ENCODE measurements at places on chromosomes 16 and 17. TPM values are rescaled to one million over a fixed set of nuclear protein-coding genes. Genes with fewer than 3 reads are reported as not detected.

GRCh38 chr16:29663016-29663806 lies at the start of gene SPN:
Gene SPN, plus strand, starts transcription at chr16:29663247. Its CDS starts 482 bp downstream, at chr16:29663729.
- no peaks in the 10 kb centered on the region for H3K27me3 ChIP-seq
- DNase-seq: no peak
- H3K27ac ChIP-seq: no peak within 1 kb of the TSS
- H3K4me1 ChIP-seq: peaks cover 17% of the 10 kb centered on the region
- peak within 1 kb of the TSS; percentile 19 for H3K4me3 ChIP-seq
- H3K36me3 ChIP-seq: no peaks in the 10 kb centered on the region

DNA sequence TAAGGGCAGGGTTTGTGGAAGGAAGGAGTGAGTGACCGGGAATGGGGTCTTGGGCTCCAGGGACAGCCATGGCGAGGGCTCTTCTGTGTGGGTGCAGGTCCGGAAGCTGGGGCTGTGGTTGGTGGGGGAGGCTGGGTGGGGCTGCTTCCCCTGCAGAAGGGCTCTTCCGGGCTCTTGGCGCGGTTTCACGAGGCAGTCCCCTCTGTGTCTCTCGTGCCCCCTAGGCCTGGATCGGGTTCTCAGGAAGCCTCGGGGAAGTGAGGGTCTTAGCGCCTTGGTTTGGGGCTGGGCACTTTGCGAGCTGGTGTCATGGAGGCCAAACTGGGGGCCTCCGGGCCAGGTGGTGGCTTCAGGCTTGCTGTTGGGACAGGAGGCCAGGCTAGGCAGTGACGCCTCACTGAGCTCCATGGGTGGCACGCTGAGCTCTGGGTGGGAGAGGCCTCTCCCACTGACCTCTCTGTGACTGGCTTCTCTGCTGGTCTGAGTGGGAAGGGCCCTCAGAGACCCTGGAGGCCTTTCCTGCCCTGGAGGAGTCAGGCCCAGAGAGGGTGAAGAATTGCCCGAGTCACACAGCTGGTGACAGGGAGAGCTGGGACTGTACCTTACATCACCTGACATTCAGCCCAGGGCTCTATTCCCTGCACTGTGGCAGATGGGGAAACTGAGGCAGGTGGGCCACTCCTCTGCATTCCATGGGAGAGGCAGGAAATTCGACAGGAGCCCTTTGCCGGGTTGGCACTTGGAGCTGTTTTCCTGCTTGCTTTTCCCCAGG lies 8.2 kb downstream of the ADCY7 start:
- H3K36me3 ChIP-seq: no peaks in the 10 kb centered on the region
- peaks cover 6% of the 10 kb centered on the region for H3K4me1 ChIP-seq

- H3K27ac ChIP-seq: peak overlapping the region; percentile 89
- peaks cover 79% of the 10 kb centered on the region for H3K4me1 ChIP-seq
- H3K27me3 ChIP-seq: peaks cover 8% of the 10 kb centered on the region
- peak; percentile 85 for DNase-seq
- H3K4me3 ChIP-seq: peak overlapping the region; percentile 54
- peaks cover 4% of the 10 kb centered on the region for H3K36me3 ChIP-seq
Observed at GRCh38 chr17:29591146-29591736, 1.7 kb upstream of the ANKRD13B start.

- no peak overlapping the region for H3K4me3 ChIP-seq
- H3K27ac ChIP-seq: no peak overlapping the region
- H3K27me3 ChIP-seq: no peaks in the 10 kb centered on the region
- H3K4me1 ChIP-seq: no peaks in the 10 kb centered on the region
- no peak for DNase-seq
Observed at GRCh38 chr17:71936977-71937376, 183.8 kb upstream of the SOX9 start.

DNA sequence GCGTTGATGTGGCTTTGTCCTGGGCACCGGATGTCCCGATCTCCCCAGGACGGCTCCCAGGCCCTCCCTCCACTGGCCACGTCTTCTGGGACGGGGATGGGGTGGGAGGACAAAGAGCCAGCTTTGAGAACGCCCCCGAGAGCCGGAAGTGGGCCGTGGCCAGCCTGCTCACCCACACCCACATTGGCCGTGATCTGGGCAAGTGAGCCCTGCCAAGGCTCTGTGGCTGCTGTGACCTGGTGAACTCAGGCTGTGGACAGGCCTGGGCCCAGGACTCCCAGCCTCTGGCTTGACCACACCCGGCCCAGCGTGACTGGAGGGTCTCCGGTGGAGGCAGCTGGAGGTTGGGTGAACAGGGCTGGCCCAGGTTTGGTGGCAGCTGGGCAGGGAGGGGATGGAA lies 3.3 kb downstream of the CDH15 start:
- H3K4me3 ChIP-seq: peak overlapping the region; percentile 88
- peaks cover 20% of the 10 kb centered on the region for H3K27me3 ChIP-seq
- H3K36me3 ChIP-seq: peaks cover 23% of the 10 kb centered on the region
- peak overlapping the region; percentile 69 for H3K27ac ChIP-seq

LHX1 gene
- not detected for total RNA-seq

DNA sequence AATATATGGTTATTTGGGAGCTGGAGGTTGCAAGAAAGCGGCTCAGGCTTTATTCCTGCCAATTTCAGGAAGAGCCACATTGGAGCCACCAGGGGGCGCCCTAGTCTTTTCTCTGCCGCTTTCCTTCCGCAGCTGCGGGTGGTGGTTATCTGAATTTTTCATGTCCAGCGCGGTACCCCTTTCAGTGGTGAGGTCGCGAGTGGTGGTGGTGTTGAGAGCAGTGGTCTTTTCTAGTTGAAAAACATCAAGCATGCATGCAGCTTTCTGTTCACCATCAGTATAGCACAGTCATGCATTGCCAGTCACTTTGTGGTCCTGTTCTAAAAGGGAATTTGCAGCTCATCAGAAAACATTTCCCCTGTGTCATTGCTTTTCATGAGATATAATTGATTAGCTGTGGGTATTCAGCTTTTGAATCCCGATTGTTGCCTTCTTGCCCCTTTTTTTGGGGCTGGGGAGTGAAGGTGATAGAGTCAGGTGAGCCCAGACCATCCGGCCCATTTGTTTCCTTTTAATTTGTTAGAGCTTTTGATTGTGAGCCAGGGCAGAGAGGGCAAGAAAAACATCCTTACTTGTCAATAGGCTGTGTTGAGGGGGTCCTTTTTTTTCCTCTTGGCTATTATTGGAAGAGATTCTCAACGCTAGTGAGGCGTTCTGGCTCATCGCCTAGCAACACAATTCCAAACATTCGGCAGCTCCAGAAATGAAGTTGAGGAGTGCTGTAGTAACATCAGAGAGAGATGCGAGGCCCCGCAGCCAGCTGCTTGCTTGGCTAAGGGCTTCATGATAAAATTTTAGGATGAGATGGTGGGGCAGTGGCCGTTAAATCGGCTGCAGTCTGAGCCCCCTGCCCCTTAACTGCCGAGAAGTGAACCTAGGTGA lies 119.0 kb downstream of the SNX29 start:
- peak; percentile 95 for DNase-seq
- H3K4me1 ChIP-seq: peaks cover 50% of the 10 kb centered on the region
- H3K4me3 ChIP-seq: peak overlapping the region; percentile 24
- H3K36me3 ChIP-seq: no peaks in the 10 kb centered on the region
- no peaks in the 10 kb centered on the region for H3K27me3 ChIP-seq

DNA sequence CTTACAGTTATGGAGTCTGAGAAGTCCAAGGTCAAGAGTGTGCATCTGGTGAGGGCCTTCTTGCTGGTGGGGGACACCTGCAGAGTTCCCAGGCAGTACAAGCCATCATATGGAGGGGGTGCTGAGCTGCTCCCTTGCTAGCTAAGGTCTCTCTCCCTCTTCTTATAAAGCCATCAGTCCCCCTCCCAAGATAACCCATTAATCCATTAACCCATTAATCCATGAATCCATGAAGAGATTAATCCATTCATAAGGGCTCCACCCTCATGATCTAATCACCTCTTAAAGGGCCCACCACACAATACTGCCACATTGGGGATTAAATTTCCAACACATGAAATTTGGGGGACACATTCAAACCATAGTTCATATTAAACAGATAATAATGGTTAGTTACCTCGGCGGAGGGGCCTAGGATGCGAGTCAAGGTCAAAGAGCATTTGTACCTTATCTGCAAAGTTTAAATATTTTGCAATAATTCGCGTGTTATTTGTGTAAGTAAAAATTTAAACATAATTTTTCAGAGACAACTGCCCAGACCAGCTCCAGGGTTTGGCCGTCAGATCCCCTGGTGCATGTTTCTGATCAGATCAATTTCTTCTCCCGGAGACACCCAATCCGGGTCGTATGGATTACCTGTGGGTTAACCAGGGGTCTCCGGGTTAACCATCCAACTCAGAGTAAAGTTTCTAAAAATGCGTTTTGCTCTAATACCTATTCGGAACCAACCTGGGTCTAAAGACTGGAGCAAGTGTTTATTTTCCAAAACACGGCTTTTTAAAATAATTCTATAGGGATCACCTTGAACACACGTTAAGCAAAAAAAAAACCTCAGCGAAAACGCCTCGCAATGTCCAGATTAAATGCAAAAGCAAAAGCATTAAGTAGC lies 740 bp upstream of the POLR3E start:
- no peak overlapping the region for H3K27ac ChIP-seq
- peaks cover 4% of the 10 kb centered on the region for H3K36me3 ChIP-seq
- peaks cover 8% of the 10 kb centered on the region for H3K4me1 ChIP-seq
- no peaks in the 10 kb centered on the region for H3K27me3 ChIP-seq
- DNase-seq: no peak

GPR179 gene
- total RNA-seq: 0.22 TPM

PROCA1 gene
- total RNA-seq: 0.80 TPM

MYH8 gene
- 1,461 TPM for total RNA-seq

DNA sequence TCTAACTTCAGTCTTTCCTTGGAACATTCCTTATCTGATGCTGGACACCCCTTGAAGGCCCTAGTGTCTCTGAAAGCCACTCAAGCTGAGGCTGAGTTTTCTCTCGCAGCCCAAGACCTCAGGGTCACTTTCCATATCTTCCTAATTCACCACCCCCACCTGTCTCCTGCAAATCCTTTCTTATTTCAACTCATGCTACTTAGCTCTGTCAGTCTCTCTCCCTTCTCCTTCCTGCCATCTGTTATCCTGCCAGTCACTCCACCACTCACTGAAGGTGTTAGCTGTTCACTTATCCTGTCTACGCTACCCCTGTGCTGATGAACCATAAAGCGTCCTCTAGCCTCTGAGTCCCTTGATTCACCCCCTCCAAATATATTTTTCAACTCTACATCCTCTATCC lies 143.9 kb upstream of the SHISA6 start:
- peaks cover 4% of the 10 kb centered on the region for H3K4me1 ChIP-seq
- no peaks in the 10 kb centered on the region for H3K36me3 ChIP-seq
- H3K27ac ChIP-seq: no peak overlapping the region
- DNase-seq: no peak
- no peaks in the 10 kb centered on the region for H3K27me3 ChIP-seq

GRCh38 chr16:31451681-31452351 lies 7.5 kb upstream of the ARMC5 start:
- H3K36me3 ChIP-seq: peaks cover 11% of the 10 kb centered on the region
- H3K4me1 ChIP-seq: peaks cover 44% of the 10 kb centered on the region
- H3K4me3 ChIP-seq: no peak overlapping the region
- H3K27ac ChIP-seq: no peak overlapping the region

DNA sequence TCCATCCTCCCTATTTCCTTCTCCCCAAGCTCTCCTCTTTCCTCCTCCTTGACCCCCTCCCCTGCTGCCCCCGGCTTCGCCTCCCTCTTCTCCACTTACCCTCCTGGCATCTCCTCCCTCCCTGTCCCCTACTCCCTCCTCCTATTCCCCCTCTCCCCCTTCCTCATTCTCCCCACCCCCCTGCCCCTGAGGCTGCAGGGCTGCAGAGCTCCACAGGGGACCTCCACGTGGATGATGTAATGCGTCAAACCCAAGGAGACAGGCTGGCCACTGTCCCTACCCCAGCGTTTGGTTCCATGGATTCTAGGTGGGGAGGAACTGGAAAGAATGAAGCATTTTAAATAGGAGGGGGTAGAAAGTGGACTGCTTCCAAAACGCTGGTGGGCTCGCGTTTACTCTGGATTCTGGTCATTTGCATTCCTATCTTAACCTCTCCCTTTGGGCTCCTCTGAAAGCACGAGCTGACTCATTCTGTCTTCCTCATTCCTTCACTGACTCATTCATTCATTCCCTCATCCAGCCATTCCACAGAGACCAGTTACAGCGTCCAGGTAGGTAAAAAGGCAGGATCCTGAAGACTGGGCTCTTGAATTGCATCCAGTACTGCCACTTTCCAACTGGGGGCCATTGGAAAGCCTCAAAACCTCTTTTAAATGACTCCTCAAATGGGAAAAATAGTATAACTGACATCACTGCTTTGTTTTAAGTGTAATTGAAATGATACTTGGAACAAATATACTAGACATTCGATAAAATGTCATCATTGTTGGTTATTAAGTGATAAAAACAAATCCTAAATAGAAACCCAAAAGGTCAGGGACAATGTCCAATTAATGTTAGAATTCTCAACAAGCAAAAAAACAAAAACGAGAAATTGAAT lies 943 bp upstream of the COTL1 start:
- H3K27ac ChIP-seq: no peak overlapping the region
- DNase-seq: peak; percentile 57
- peaks cover 37% of the 10 kb centered on the region for H3K27me3 ChIP-seq
- H3K4me1 ChIP-seq: peaks cover 20% of the 10 kb centered on the region

DNA sequence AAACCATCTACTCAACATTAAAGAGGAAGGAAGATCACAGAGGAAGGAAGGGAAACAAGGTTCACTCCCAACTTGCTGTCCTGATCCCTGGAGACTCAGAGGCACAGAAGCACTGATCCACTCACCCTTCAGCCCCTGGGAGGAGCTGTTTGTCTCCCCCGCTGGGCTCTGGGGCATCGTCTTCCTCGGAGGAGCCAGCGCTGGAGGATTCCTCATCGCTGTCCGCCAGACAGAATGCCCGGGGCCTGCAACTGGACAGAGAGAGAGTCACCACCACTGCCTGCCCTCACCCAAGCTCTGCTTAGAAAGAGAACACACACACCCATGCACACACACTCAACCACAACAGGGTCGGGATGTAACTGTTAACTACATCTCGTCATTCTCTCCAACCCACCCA lies 24.8 kb upstream of the ERN1 start:
- H3K4me3 ChIP-seq: no peak overlapping the region
- no peaks in the 10 kb centered on the region for H3K27me3 ChIP-seq
- H3K27ac ChIP-seq: peak overlapping the region; percentile 92
- peaks cover 23% of the 10 kb centered on the region for H3K36me3 ChIP-seq

GRCh38 chr17:16215965-16216316 lies 607 bp upstream of the NCOR1 start:
- H3K36me3 ChIP-seq: no peaks in the 10 kb centered on the region
- H3K4me1 ChIP-seq: peaks cover 13% of the 10 kb centered on the region
- H3K4me3 ChIP-seq: peak overlapping the region; percentile 78
- no peak for DNase-seq
- H3K27me3 ChIP-seq: no peaks in the 10 kb centered on the region

HSF4 gene
- total RNA-seq: 3.0 TPM

CIBAR2 gene
- not detected for total RNA-seq

Data from muscle of leg (tissue), 16 donors.